Activated T-helper 2 cell treated with anti-CD3 and anti-CD28 coated beads, Interferon-gamma antibody, Interleukin-2, Interleukin-4, amounts not matched to agents 10 μg/mL and 5 μg/mL and 100 μg/mL, durations not matched to agents 14 hours and 24 hours and 36 hours (primary cell): ENCODE measurements at places on chromosomes 5 and 9.
A peak's percentile ranks its signal among the peaks of the same experiment; 100 is the strongest.

DNA sequence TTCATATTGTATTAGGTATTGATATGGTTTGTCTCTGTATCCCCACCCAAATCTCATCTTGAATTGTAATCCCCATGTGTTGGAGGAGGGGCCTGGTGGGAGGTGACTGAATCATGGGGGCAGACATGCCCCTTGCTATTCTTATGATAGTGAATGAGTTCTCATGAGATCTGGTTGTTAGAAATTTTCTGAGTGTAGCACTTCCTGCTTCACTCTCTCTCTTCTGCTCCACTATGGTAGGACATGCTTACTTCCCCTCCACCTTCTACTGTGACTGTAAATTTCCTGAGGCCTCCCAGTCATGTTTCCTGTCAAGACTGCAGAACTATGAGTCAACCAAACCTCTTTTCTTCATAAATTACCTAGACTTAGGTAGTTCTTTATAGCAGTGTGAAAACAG lies 187.4 kb upstream of the SLC24A2 start:
- no peak for DNase-seq

GRCh38 chr5:95838001-95838520 lies 15.5 kb upstream of the GLRX start:
- DNase-seq, result no peak

DNA sequence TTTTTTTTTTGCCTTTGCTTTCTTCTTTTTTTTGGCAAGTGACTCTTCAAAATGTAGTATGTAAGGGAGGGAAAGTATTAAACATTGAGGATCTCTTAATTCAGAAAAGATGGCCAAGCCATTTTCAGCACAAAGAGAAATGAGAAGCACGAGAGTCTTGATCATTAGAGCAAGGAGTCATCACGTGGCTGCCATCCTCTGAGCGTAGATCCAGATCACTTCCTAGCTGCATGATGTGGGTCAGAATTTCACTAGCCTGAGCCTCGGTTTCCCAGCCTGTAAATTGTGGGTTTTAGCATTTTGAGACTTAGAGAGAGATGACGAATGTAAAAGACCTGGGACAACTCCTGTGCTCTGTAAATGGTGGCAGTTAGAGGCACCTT lies 312.9 kb downstream of the ARHGEF28 start:
- no peak for DNase-seq

DNA sequence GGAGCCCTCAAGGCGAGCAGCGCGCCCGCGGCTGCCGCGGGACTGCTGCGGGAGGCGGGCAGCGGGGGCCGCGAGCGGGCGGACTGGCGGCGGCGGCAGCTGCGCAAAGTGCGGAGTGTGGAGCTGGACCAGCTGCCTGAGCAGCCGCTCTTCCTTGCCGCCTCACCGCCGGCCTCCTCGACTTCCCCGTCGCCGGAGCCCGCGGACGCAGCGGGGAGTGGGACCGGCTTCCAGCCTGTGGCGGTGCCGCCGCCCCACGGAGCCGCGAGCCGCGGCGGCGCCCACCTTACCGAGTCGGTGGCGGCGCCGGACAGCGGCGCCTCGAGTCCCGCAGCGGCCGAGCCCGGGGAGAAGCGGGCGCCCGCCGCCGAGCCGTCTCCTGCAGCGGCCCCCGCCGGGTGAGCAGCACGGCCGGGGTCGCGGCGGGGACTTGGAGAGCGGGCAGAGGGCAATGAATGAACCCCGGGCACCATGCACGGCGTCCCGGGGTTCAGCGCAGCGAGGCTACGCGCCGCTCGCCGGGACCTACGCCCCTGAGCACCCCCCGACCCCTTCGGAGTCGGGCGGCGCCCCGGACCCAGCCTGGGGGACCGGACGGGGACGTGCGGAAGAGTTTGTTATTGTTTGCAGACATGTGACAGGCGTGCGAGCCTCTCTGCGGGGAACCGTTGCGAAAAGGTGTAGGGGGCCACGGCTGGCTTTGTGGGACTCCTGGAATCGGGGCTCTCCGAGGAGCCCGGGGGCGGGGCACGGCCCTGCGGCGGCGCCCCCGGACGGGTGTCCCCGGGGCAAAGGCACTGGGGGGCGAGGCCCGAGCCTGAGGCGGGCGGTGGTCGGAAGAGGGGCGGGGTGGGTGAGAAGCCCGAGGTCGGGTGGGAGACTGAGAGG lies 553 bp downstream of the MAP3K1 start:
- peak; percentile 49 for DNase-seq

GRCh38 chr9:81379655-81380054 lies 309.7 kb downstream of the TLE1 start:
- DNase-seq, result no peak

DNA sequence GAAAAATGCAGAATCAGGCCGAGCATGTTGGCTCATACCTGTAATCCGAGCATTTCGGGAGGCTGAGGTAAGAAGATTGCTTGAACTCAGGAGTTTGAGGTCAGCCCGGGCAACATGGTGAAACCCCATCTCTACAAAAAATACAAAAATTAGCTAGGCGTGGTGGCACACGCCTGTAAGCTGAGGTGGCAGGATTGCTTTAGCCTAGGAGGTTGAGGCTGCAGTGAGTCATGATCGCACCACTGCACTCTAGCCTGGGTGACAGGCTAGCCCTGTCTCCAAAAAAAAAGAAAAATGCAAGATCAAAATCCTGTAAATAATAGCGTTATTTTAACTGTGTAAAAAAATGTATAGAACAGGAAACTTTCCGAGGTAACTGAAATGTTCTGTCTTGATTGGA lies 39.4 kb downstream of the RNF44 start:
- DNase-seq, result no peak

DNA sequence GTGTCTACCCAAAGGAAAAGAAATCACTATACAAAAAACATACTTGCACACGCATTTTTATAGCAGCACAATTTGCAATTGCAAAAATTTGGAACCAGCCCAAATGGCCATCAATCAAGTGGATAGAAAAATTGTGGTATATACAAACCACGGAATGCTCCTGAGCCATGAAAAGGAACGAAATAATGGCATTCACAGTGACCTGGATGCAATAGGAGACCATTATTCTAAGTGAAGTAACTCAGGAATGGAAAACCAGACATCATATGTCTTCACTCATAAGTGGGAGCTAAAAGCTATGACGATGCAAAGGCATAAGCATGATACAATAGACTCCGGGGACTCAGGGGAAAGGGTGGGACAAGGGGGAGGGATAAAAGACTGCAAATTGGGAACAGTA lies 78.4 kb downstream of the ENC1 start:
- no peak for DNase-seq

- DNase-seq, result no peak
Observed at GRCh38 chr5:61409568-61409967, 77.5 kb downstream of the ZSWIM6 start.

DNA sequence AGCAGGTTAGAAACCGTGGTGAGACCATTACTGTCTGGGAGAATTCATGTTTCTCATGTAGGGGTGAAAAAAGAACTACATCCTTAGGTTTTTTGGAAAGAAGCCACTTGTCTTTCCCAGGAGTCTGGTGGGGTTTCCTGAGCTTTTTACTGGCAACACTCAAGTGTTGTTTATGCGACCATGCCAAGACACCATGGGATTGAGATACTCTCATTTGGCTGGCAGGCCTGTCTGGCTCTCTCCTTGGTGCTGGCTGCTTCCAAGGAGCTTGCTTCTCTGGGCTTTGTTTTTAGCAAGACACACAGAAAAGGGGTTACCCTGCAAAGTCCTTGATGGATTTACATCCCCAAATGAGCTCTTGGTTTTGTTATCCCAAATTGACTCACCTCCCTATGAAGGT lies 80.9 kb upstream of the ISL1 start:
- no peak for DNase-seq

GRCh38 chr5:54624805-54625568 lies 107.4 kb downstream of the SNX18 start:
- DNase-seq, result no peak

GRCh38 chr9:116394070-116394469 lies 240.5 kb downstream of the PAPPA start:
- no peak for DNase-seq

GRCh38 chr5:40165789-40166728 lies 513.7 kb upstream of the PTGER4 start:
- no peak for DNase-seq

- no peak for DNase-seq
Observed at GRCh38 chr5:139863361-139863760, 67.8 kb downstream of the PSD2 start.

GRCh38 chr5:140251527-140251973 lies 51.4 kb downstream of the PFDN1 start:
- DNase-seq, result peak; percentile 59

DNA sequence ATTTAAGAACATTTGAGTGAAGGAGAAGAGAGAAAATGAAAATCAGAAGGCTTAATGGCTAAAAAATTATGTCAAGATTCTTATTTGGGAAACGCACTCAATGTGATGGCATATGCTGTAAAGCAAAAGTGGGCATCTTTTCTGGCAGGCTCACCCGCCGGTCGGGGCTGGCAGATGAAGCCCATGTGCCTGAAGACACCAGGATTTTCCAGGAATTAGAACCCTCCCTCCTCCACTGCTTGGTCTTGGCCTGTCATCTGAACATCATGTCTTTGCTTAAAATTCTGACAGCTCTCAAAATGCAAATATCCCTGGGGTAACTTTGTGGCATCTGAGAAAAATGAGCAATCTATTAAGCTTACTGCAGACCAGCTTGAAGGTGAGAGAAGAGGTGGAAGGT lies 337.9 kb downstream of the IRX1 start:
- DNase-seq, result no peak

DNA sequence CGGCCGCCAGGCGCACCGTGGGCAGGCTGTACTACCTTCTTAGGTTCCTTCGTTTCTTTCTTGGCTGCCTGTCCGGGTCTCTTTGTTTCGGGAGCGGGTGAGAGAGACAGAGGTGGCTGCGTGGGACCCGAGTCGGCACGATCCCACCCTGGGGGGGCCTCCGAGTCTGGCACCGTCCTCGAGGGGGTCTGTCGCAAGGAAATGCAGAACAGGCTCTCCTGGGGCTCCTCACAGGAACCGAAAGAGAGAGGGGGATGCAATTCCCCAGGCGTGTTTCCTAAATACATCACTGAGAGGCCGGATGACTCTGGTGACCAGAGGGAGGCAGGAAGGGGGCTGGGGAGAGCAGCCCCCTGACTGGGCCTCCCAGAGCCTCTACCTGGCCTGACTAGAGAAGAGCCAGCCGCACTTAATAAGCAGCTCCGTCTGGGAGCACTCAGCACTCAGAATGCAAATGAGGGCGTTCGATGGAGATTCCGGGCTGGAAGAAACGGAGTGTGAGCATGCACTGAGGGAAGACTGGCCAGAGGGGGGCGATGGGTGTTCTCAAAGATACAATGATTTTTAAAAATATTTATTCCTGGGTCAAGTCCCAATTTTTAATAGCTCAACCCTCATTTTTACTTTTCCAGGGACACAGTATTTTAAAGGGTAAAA lies 11.7 kb upstream of the INPP5E start:
- no peak for DNase-seq

DNA sequence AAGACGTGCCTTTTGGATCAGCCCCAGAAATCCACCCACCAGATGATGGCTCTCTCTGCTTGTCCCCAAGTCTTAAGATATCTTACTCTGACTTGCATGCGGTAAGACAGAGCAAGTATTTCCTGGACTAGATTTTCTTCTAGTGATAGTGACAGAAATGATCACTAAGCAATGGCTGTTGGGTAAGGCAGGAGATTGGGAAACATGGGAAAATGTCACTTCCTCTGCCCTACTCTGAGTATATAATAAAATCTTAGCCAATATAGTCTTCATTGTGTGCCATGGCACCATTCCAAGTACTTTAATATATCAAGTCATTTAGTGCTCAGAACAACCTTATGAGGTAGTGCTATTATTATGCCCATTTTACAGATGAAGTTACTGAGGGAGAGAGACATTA lies 31.0 kb upstream of the GNA14 start:
- no peak for DNase-seq

DNA sequence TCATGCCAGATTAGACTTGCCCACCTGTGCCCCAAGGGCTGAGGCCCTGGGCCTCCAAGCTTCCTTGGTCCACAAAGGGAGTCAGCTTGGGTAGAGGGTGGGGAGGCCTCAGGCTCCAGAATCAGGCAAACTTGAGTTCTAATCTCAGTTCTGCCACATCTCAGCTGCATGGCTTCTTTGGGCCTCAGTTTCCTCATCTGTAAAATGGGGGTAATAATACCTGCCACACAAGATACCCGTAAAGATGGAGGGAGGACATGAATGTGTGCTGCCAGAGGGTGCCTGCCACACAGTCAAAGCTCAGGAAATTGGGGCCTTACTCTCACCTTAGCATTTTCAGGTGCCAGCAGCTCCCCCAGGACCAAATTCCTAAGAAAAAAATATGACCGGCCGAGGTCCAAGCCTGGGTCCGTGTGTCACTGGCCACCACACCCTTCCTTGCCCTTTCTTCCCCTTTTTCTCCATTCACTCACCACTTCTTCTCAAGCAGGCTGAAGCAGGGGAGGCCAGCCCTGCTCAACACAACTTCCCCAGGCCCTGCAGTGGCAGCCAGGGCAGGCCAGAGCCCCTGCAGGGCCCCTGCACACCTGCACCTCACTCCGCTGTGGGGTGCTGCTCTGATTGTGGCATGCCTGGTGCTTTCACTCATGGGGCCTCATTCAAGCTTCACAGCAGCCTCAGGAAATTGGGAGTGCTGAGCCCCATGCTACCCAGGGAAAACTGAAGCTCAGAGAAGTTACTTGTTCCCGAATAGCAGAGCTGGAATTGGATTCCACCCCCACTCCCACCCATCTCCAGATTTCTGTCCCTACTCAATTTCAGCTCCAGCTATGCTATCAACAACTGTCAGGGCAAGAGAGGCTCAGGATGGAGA lies 3.9 kb downstream of the RGS14 start:
- DNase-seq, result no peak

DNA sequence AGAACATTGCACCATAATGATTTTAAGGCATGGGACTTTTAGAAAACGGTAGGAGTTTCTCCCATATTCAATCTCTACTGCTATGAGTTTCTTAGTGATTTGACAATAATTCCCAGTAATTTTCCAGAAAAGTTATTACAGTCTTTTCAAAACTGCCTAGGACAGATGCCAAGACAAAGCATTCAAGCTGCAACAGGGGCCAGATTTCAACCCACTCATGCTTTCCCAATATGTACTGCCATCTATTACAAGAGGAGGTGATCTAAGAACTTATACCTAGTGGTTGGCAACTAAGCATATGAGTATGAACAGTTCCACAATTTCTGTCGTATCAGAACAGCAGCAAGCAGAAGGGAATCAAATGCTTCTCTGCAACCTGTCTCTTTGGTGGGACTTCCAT lies 95.1 kb upstream of the TMED7 start:
- DNase-seq, result no peak

DNA sequence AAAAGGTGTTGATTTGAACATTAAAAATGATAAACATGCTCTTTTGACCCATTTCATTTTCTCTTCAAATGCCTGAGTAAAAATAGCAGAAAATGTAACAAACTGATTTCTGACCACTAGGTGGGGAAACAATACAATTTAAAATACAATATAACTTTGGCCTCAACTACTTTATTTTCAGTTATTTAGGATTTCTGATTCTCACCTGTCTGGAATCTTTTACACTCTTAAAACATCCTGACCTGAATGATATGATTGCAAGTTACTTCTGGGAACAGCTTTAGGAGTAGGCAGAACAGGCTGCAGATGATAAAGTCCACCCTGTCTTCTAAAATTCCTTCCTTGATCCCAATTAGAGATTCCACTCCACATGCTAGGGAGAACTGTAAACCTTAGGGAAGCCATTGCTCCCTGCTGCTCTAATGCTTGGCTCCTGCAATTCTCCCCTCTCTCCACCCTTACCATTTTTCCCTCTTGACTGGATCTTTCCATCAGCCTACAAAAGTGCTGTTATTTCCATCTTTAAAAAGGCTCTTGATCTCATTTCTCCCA lies 70.3 kb downstream of the FYB1 start:
- DNase-seq, result no peak

- DNase-seq, result no peak
Observed at GRCh38 chr9:21252721-21253547, 13.1 kb upstream of the IFNA14 start.
